GF-D8 (cell line): ENCODE measurements at places on chromosomes 13 and 19.
A peak's percentile ranks its signal among the peaks of the same experiment; 100 is the strongest.

DNA sequence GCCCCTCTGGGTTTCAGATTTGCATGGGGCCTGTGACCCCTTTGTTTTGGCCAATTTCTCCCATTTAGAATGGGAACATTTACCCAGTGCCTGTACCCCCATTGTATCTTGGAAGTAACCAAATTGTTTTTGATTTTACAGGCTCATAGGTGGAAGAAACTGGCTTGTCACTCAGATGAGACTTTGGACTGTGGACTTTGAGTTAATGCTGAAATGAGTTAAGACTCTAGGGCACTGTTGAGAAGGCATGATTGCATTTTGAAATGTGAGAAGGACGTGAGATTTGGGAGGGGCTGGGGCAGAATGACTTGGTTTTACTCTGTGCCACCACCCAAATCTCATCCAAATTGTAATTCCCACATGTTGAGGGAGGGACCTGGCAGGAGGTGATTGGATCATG, 258.8 kb downstream of the NHLRC3 start:
- DNase-seq: no peak

DNA sequence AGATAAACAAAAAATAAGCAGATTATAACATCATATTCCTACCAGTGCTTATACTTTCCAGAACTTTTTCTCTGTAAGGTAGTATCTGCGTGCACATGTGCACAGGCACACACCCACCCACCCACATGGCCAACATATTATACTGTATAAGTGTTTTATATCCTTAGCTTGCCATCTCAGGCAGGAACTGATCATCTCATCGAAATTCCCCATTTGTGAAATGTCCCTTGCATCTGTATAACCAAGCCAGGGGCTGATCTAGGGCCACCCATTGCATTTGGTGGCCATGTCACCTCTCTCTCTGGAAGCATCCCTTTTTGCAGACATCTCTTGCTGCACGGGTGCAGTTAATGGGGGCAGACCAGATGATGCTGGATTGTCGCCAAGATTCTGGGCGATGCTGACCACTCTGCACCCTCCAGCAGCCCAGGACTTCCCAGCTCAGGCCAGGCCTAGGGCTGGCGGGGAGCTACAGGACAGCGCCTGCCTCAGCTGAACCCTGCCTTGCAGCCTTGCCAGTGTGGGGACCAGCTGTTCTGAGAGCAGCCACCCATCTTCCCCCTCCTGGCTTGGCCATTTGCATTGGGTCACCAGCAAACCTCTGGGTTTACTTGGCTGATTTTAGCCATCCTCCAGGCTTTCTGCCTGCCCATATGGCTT, 95.9 kb downstream of the SLC7A1 start:
- DNase-seq: no peak

- no peak for DNase-seq
These were observed 23.2 kb upstream of the GPC5 start for GRCh38 chr13:91375116-91375729.

DNA sequence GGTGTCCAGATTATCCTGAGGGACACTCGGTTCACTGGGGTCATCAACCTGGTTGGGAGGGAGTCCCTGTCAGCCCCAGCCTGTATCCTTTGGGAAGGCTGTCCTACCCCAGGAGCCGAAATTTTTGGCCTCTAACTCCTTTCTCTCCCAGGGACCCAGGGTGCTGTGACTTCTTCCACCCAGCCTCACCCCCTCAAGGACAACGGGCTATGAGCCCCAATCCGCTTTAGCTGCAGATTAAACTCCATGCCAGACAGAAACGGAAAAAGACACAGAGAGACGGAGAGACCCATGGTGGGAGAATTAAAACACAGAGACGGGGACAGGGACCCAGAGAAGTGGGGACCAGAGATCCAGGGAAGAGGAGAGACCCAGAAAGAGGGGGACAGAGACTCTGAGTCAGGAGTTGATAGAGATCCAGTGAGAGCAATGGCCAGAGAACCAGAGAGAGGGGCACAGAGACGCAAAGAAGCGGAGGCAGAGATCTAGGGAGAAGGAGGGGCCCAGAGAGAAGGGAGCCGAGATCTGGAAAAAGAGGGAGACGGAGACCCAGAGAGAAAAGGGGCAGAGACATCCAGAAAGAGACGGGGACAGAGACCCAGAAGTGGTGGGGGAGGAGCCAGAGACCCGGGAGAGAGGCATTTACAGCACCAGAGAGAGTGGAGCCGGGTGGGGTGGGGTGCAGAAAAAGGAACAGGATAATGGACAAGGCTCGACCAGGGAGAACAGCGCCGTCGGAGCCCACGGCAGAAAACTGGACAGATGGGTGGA, 703 bp downstream of the SLC17A7 start:
- no peak for DNase-seq

DNA sequence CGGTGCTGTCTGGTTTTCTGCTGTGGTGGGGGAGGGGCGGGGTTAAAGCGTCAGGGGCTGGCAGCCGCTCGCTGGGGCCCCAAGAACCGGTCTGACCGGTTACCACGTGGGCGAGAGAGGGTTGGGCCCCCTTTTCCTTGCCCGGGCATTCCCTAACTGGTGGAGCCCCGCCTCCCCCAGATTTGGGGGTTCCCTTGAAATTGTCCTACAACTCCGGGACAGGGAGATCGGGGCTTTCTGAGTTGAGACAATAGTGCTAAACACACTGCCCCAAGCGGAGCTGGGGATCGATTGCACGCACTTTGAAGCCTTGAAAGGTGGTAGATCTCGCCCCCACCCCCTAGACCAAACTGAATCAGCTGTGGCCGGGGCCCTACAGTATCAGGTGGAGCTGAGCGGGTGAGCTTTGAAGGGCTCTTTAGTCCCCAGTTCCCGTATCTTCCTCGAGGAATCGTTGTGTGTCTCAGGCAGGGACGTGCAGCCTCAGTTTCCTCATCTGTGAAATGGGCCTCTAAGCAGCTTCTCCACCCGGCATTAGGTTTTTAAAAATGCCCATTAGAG, 4.8 kb downstream of the IER2 start:
- DNase-seq: peak; percentile 27

GRCh38 chr13:106155411-106155810, 380.1 kb downstream of the EFNB2 start:
- no peak for DNase-seq

GRCh38 chr19:33678796-33679585, 57.2 kb downstream of the CHST8 start:
- DNase-seq: no peak

GRCh38 chr19:30228113-30228834, 143.9 kb upstream of the ZNF536 start:
- no peak for DNase-seq

DNA sequence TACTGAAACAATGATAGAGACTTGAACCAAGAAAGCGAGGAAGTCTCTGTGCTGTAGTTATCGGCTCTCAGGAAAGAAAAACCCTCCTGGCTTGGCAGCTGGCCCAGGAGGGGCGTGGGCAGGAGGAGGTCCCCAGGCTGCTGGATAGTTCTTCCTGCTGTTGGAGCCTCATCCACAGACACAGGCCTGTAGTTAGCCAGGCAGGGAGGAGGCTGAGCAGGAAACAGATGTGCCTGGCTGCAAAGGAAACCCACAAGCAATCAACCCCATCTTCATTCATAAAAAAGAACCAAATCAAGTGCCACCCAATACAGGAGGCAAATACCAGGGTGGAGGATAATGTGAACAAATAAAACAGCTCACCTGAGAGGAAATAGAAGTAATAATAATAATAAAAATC, 86.2 kb downstream of the IRS2 start:
- DNase-seq: peak; percentile 99

GRCh38 chr13:111278258-111278657, 42.2 kb upstream of the TEX29 start:
- DNase-seq: no peak

GRCh38 chr19:33385956-33386355, 12.4 kb downstream of the CEBPG start:
- no peak for DNase-seq
